SJCRH30 (cell line): ENCODE measurements at places on chromosomes 5 and 9. TPM values are rescaled to one million over a fixed set of nuclear protein-coding genes. Genes with fewer than 3 reads are reported as not detected.

DNA sequence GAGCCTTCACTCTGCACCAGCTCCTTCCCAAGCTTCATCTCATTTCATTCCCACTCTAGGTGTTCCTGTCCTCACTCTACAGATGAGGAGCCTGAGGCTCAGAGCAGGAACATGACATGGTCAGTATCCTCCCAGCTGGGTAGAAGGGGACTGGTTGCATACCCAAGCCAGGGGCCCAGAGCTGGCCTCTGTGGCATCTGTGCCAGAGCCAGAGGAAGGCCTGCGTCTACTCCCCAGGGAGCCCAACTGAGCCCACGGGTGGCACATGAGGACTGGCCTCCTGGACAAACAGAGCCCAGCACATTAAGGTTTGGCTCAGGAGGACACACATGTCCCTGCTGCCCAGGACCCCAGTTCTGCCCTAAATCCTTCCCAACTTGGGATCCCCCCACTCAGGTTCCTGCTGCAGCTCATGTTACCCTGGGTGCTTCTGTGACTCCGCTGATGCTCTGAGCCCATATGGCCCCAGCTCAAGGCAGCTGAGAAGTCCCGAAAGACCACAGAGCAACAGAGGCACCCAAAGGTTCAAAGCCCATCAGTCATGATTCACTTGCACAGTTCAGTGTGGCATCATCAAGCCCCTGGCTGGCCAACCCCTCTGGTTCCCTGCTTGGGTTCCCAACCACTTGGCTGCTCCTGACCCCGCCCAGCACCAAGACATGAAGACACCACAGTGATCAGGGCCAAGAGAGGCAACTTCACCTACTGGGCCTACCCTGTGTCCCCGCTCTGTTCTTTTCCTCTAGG is 8.5 kb upstream of the NEURL1B start:
- no peak for DNase-seq

The CCDC112 gene
- 6.3 and 7.4 TPM in 2 replicates for total RNA-seq

DNA sequence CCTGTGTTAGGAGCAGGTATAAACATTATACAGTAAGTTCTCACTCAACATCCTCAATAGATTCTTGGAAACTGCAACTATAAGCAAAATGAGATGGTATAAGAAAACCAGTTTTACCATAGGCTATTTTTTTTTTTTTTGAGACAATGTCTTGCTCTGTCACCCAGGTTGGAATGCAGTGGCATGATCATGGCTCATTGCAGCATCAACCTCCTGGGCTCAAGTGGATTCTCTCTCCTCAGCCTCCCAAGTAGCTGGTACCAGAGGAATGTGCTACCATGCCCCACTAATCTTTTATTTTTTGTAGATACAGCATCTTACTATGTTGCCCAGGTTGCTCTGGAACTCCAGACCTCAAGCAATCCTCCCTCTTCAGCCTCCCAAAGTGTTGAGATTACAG is 50.1 kb upstream of the ADRB2 start:
- no peak for DNase-seq

The CCDC192 gene
- not detected in 2 replicates for total RNA-seq

The SLC31A2 gene
- total RNA-seq = 21.6 and 23.0 TPM in 2 replicates
